ENCODE measurements at places on chromosomes 5 and 9.
A peak's percentile ranks its signal among the peaks of the same experiment; 100 is the strongest.

DNA sequence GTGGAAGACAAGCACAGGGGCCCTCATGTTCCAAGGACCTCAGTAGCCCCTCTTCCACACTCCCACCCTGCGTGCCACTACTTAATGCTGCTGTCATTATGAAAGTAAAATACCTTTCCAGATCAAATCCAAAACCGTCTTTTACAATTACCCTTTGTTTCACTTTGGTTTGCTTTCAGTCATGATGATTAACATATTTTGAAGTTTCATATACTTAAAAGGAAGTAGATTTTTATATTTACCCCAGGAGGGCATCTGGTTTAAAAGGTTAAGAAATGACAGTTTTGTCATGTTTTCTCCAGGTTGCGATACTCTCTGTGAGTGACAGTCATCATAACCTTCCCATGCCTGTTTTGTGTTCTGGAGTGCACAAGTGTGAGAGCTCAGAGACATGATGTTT is 13.5 kb upstream of the MAP1B start:
- DNase-seq, result no peak

GRCh38 chr9:129327552-129328328 is 149.7 kb upstream of the IER5L start:
- DNase-seq, result peak; percentile 53

DNA sequence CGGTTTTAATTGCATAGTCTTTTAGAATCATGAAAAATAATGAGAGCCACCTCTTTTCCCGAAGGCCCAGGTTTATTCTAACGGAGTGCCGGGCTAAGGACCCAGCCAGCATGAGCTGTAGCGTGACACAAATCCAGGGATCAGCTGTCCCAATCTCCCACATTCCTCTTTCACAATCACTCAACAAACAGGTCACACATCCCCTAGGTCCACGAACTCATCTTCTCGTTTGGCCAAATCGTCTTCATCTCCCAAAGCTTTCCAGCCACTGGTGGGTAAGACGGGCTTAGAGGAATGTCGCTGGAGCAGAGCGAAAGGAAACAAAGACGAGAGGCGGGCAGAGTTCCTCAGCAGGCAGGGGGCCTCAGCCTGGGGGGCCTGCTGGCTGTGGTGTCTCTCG is 55.5 kb upstream of the GOLPH3 start:
- DNase-seq, result no peak

GRCh38 chr5:57844410-57844809 is 361.8 kb upstream of the ACTBL2 start:
- DNase-seq, result no peak

DNA sequence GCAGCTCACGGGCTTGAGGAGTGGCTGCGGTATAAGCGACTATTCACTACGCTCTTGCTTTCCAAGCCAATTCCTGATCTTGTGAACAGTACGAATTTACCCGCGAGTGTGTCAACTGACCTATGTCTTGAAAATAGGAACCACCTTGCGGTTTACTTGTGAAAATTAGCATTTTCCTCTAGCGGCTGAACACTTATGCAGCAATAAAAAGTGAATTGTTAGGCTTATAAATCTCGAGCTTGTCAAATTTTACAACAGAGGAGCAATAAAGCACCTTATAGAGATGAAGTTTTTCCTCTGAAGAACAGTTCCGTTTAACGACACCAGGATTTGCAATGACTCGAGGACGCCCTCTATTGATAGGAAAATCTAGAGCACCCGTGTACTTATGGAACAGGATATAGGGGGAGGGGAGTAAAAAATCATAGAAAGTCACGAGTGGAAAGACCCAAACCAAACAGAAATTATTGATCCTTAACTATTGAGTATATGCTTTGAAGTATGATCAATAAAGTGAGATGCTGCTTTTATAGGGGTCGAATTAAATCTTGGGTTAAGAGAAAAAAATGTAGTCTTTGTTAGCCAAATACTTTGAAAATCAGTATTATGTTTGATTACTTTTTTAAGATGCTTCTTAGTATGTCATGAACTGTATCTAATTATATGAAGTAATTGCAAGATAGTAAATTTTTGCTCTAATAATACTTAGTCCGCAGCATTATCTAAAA is 1.9 kb upstream of the RGMB start:
- peak; percentile 78 for DNase-seq

DNA sequence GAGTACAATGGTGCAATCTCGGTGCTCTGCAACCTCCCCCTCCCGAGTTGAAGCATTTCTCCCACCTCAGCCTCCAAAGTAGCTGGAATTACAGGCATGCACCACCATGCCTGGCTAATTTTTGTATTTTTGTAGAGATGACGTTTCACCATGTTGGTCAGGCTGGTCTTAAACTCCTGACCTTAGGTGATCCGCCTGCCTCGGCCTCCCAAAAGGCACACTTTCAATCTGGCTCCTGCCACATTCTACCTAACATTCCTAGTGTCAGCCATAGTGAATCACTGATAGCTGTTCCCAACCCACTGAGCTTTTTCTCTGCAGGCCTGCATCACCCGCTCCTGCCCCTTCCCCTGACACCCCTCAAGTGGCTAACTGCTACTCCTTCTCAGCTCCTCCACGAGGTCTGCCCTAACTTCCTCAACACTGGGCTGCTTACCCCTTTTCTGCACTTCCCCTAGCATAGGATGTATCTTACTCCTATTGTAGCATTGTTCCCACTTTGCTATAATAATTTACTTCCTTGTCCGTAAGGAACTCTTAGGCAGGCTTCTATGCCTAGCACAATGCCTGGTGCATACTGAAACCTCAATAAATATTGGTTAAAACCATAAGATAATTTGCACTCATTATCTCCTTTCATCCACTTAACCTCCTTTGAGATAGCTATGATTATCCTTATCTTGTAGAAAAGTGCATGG is 42.0 kb upstream of the LIFR start:
- no peak for DNase-seq

DNA sequence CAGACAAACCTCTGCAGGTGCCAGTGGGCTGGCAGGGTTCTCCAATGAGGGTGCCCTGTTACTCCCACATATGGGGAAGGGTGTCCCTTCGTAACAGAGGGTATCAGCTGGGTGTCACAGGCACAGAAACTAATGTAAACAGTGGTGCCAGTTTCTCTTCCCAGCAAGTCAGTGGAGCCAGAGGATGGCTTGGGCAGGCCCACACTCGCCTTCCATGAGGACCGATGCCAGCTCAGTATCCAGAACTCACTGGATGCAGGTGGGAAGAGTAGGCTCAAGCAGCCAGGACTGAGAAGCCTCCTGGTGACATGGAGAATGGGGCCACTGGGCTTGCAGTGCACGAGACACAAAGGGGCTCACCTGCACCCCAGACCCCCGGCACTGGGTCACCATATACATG is 30.4 kb downstream of the FSTL4 start:
- DNase-seq, result no peak

DNA sequence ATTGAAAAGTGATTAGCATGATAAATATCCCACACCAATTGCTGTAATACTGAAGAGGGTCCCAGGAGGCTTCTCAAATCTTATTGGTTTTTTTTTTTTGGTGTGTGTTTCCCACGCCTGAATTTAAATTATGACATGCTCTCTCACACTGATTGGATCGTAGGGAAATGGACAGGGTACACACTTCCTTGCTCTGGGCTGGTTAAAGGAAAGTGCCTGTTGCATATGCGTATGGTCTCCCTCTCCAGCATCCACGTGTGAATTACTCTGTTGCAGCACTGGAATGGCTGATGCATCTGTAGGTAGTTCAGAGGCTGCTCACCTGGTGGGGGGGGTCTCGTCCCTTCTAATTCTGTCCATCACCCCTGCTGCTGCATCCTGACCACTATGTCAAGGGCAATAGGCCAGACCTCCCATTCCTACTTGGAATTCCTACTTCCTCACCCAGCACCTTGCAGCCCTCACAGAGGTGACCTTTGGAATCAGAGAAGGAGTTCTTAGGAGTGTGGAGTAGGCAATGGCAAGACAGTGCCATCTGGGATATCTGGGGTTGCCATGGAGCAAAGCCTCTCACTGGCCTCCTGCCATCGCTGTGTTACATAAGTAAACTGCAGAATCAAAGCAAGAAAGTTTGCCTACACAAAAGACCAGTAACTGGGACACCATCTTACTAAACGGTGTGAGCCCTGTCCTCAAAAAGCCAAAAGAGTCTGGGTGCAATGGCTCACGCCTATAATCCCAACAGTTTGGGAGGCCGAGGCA is 71.4 kb upstream of the FBXW11 start:
- DNase-seq, result no peak

- no peak for DNase-seq
Measured at GRCh38 chr5:68253624-68254585, 38.3 kb downstream of the PIK3R1 start.

GRCh38 chr5:111930905-111931461 is 174.0 kb upstream of the NREP start:
- peak; percentile 85 for DNase-seq

- peak; percentile 80 for DNase-seq
Measured at GRCh38 chr5:115450741-115451140, 93.8 kb downstream of the FEM1C start.

- DNase-seq, result peak; percentile 20
Measured at GRCh38 chr9:111975709-111976108, 79.1 kb downstream of the UGCG start.

GRCh38 chr5:83115816-83116215 is 38.5 kb downstream of the XRCC4 start:
- DNase-seq, result no peak

GRCh38 chr5:115260248-115260647 is 2.4 kb downstream of the PGGT1B start:
- DNase-seq, result no peak

DNA sequence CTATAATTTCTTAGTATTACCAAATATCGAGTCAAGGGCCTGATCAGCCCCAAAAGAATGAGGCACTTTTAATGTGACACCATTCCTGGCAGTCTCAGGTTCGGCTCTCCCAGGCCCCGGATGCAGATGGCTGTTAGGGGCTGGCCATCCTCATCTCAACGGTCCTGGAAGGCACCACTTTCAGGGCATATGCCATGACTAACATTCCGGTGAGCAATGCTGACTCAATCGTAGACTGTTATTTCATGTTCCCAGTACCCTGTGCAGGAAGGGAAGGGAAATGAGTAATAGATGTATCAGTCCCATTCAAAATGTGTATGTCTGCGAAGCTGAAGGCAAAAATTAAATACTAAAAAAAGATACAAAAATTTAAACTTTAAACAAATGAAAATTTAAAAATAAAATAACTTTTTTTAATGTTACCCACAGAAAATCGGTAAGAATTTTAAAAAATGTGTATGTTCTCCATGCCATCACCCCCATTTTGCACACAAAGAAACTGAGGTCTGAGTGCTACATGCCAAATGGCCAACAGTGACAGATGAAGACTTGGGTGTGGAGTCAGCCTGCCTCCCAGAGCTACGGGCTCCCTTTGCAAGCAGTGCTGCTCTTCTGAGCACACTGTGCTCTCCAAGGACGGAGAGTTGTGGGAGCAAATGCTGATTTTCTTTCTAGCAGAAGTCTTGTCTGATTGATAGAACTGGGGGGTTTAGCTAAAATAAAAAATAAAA is 79.0 kb downstream of the GLDC start:
- DNase-seq, result peak; percentile 80

- DNase-seq, result no peak
Measured at GRCh38 chr9:70995511-70995910, 125.9 kb downstream of the TRPM3 start.

GRCh38 chr9:113513111-113513510 is 49.6 kb downstream of the RGS3 start:
- DNase-seq, result no peak

GRCh38 chr5:116788851-116789403 is 214.3 kb upstream of the SEMA6A start:
- no peak for DNase-seq

DNA sequence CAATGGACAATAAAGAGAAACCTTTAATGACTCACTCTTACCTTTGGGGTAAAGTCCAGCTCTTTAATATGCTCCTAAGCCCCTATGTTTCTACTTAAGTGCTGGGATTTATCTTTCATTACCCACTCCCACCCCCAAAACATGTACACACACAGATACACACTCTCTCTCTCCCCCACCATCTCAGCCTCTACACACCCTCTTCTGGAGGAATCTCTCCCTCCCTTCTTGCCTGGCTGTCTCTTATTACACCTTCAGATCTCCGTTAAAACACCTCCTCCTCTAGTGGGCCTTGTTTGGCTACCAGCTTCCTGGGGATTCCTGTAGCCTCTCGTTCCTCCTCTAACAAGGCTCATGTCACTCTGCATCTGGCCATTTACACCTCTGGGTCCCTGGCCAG is 6.9 kb downstream of the GPRIN1 start:
- DNase-seq, result no peak

- DNase-seq, result no peak
Measured at GRCh38 chr9:98099346-98099745, 19.7 kb downstream of the TRIM14 start.

DNA sequence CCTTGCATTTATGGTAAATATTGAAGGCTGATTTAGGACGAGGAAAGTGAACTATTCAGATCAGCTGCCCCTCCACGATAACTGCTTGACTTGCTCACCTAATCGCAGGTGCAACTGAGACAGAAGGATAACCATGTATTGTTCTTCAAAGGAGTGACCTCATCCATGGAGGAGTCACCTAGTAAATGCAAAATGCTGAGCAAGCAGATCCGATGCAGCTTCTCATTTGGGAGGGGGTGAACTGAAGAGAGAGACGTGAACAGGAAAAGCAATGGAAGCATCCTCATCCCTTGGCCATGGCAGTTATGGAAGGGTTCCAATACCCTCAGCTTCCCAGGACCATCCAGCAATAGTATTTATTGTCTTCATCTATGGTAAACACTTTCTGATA is 47.5 kb downstream of the RASGRF2 start:
- DNase-seq, result no peak

- DNase-seq, result no peak
Measured at GRCh38 chr5:33892620-33893137, 889 bp upstream of the ADAMTS12 start.

GRCh38 chr9:128384801-128385495 is 13.8 kb downstream of the URM1 start:
- no peak for DNase-seq
